ENCODE measurements at places on chromosomes 6 and 20.

DNA sequence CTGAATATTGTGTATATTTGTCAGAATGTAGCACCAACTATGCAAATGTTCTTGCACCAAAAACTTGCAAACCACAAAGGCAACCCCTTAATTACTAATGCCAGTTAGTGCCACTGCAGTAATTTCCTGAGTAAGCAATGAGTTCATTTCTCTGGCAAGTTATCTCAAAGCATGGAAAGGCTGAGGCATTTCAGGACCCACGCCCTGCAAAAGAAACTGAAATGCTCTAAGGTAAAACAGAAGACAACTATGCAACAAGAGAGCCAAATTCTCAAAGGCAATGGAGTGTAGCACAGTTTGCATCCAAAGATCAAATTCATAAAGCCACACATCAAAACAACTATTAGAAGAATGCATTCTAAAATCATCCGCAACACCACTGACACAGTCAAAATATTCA lies 994.4 kb downstream of the EYS start:
- no peak for DNase-seq

GRCh38 chr6:155495011-155495768 lies 39.6 kb upstream of the NOX3 start:
- no peak for DNase-seq

GRCh38 chr20:63926298-63926697 lies 29.9 kb downstream of the UCKL1 start:
- no peak for DNase-seq

DNA sequence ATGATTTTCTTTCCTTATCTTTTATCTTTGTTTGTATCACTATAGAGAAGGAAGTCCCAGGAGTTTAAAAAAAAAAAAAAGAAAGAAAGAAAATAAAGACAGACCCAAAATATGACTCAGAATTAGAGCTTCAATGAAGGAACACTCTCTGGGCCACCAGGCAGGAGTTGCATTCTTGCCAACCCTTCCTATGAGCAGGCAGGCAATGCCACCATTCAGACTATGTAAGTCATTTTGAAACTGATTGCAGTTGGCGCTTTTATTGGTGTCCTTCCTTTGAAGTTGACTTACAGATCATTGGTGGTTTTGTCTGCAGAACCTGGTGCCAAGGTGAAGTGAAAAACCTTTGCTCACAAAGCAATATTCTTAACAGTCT lies 50.3 kb downstream of the MYB start:
- DNase-seq = no peak

DNA sequence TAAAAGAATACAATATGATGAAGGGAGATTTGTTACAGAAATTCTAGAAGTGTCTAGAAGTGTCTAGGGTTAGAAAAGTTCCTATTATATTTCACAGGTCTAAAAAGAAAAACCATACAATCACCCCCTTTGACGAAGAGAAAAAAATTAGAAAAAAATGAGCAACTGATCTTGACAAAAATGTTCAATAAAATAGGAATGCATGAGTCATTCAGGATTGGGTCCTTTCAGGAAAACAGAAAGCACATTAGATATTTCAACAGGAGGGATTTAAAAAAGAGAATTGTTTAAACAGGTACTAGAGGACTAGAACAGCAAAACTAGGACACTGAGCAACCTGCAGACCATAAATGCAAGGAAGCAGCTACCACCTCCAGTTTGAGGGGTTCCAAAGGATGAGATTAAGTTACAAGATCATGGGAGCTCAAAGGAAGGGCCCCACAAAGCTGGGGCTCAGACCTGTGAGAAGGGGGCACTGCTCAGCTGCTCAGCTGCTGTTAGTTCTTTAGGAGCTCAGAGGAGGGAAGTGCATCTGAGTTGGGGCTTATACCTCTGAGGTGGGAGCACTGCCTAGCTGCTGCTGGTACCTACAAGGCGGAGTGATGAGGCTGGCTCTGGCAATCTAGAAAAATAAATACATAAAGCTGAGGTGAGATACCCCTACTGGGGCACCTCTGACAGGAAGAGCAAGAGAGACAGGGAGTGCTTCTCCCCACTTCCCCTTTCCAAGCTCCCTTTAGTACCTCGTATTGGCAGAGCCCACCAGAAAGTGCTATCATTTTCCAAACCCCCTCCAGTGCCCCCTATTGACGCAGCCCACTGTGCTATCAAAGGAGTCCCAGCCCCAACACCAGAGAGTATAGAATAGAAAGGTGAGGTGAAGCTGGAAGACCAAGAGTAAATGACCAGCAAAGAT lies 27.1 kb upstream of the BEND6 start:
- DNase-seq = no peak

DNA sequence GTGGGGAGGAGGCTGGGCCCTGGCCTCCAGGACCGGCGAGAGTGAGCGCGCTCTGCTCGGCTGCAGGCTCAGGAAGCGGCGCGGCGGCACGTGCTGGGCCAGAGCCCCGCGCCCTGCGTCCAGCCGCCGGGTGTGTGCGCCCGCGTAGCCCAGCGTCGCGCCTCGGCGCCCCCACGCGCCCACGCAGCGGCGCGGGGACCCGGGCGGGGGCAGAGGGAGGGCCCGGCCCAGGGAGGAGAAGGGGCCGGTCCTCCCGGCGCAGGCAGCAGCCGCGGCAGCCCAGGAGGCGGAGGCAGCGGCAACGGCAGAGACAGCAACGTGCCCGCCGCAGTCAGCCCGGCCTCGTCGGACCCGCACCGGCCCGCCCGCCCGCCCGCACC lies at the start of gene EYA2:
Gene EYA2, plus strand, starts transcription at position 265 of the 380 bp plus-strand sequence. CDS start 95,168 bp downstream, outside the sequence.
- no peak for DNase-seq

DNA sequence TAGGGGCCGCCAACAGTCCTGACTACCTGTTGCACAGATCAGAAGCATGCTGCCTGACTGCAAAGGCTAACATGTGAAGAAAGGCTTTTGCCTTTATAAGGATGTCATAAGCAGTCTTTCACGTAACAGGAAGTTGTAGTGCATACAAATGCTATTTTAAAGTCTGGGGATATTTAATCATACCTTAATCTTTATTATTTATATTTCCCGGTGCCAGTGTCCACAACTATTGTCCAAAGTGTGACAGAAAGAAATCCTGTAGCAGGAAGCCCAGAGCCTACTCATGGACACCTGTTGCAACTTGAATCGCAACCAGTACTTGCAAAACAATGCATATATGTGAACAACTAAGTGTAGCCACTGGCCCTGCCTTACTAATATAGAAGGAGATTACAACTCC lies 235.8 kb downstream of the ALDH8A1 start:
- no peak for DNase-seq

DNA sequence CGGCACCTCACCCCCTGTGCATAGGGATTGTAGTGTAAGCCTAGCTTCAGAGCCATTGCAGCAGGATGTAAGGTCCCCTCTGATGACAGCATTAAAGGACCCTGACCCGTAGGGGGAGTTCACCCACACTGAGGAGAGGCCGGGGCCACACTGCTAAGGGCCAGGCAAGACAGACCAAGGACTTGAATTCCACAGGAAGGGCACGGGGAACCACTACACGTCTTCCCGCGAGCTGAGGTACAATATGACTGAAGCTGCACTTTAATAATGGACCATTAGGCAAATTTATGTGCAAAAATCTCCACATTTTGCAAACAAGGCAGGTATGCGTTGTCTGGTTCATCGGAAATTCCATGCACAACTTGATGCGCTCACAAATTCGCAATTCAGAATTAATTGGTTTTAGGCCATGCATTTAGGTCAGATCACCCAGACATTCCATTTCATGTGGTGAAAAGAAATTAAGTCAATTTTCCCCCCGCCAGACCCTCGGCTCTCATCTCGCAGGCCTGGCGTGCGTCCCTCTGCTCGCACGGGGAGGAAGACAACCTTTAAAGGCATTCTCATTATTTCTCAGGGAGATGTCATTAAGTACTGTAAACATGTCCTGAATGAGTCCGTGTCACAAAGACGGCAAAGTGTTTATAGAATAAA lies 111.8 kb downstream of the FOXA2 start:
- DNase-seq = no peak

DNA sequence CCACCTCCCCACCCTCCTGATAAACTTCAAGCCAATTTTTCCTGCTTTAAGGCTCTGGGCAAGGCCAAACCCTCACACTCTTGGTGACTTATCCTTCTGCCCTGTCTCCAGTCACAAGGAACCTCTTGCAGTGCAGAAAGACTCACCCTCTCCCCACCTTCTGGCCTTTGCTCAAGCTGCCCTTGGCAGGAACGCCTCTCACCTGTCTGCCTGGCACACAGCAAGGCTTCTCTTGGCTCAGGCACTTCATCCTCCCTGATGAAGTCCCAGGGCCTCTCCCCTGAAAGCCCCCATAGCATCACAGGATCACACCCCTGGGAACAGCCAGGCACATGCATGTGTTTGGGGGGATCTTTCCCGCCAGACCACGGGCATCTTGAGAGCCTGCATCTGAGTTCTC lies 68.8 kb upstream of the NNAT start:
- DNase-seq = no peak

GRCh38 chr6:49826743-49827406 lies 39.5 kb downstream of the CRISP1 start:
- no peak for DNase-seq

GRCh38 chr6:170583756-170584180 lies 669 bp downstream of the PDCD2 start:
- DNase-seq = no peak

GRCh38 chr6:148509800-148510581 lies 167.4 kb downstream of the SASH1 start:
- no peak for DNase-seq
